ENCODE measurements at places on chromosomes 7 and 10.

DNA sequence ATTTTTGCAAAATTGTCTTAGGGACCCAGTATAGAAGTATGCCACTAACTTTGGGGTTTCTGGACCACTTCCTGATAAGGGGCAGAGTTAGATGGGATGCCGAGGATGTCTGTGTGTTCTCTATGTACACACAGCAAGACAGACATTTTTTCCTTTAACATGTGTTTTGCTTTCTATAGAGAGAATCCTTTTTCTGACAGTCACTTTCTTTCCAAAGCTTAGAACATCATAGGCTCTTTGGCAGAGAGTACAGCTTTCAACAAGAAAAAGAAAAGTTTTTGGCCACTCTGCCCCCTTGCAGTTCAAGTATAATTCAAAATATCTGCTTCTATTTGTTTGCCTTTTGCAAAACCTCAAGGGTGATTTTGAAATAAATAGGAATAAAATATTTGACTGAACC is 44.1 kb downstream of the PAPSS2 start:
- DNase-seq, result no peak

DNA sequence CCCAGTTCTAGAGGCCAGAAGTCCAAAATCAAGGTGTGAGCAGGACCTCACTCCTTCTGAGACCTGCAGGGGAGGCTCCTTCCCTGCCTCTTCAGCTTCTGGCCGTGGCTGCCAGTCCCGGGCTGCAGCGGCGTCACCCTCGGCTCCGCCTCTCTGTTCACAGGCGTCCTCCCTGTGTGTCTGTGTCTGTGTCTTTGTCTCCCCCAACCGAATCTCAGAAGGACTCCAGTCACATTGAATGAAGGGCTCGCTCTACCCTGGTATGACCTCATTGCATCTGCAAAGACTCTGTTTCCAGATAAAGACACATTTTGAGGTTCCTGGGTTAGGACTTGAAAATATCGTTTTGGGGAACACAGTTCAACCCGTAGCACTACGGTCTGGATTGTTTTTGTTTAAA is 33.1 kb upstream of the GALNT11 start:
- peak; percentile 47 for DNase-seq

GRCh38 chr10:8544057-8544380 is 489.5 kb downstream of the GATA3 start:
- DNase-seq, result no peak

GRCh38 chr7:157610671-157611295 is 274.0 kb downstream of the DNAJB6 start:
- no peak for DNase-seq

DNA sequence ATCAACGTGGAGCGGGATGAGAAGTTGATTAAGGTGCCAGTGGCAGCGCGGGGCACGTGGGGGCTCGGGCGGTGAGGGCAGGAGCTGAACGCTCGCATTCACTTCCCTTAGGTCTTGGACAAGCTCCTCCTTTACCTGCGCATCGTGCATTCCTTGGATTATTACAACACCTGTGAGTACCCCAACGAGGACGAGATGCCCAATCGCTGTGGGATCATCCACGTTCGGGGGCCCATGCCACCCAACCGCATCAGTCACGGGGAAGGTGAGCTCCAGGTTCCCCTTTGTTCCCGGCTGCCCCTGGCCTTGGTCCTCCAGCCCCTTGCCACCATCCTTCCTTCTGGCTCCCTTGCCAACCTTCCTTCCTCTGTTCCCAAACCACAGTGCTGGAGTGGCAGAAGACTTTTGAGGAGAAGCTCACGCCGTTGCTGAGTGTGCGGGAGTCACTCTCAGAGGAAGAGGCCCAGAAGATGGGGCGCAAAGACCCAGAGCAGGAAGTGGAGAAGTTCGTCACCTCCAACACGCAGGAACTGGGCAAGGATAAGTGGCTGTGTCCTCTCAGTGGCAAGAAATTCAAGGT is 2.5 kb downstream of the UFSP1 start:
- DNase-seq, result no peak

DNA sequence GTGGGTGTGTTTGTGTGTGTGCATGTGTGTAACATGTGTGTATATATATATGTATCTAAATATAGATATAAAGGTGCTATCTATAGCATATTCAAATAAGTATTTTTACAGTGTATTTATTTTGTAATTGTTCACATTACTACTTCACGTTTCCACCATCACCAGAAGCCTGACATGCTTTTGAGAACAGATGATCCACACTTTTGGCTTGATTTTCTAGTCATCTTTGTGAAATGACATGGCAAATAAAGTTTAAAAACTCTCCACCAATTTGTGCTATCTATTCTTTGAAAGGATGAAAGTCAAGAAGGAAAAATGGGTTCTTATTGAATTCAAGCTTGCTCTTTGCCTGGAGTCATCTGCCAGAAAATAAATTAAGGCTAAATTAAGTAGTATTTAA is 294.0 kb upstream of the AKR1E2 start:
- DNase-seq, result no peak

GRCh38 chr10:106440767-106441166 is 723.7 kb downstream of the SORCS1 start:
- no peak for DNase-seq

- DNase-seq, result no peak
Measured at GRCh38 chr10:71962901-71963300, 1.3 kb upstream of the CHST3 start.

DNA sequence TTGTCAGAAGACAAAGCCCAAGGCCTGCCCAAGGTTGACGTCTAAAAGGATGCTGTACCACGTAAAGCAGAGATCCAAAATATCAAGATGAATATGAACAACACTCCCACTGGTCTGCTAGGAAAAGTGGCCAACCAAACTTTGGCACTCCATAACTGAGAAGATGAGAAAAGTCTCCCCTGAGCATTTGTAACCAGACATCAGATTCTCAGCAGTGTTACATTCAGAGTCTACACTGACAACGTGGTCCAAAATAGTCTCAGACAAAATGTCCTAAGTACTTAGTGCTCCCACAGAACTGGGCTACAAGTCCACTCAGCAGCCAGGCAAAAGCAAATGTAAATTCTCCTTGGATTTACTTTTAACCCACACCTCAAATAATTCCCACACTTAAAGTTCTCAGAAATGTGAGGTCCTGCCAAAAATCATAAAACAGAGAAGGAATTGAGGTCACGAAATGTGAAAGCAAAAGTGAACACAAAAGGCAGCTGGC is 185.1 kb upstream of the NOBOX start:
- DNase-seq, result no peak

DNA sequence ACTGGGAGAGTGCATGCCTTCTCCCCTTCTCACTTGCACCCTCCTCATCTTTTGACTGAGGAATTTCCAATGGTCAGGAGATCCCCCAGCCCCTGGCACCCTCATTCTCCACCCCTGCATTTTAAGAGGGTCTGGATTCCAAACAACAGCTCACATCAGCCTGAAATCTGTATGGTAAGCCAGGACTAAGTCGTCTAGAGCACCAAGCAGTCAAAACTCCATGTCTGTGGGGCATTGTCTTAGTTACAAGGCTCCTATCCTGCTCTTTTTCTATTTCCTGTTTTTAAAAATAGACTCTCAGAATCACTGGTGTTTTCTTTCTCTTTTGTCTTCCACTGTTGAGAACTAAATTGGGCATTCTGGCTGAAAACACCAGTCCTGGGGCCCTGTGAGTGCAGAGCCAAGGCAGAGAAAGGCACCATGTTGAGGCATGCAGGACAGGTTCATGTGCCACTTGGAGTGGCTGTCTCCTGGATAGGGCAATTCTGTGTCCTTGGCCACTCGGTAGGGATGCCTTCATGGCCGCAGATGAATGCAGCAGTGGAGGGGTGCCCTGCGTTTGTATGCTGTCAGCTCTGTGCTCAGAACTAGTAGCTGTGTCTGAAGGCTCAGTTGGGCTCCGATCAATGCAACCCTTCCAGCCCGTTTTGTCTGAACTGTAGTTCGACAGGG is 216.6 kb upstream of the YAE1 start:
- DNase-seq, result no peak

- peak; percentile 20 for DNase-seq
Measured at GRCh38 chr7:151833691-151834090, 43.2 kb downstream of the PRKAG2 start.

DNA sequence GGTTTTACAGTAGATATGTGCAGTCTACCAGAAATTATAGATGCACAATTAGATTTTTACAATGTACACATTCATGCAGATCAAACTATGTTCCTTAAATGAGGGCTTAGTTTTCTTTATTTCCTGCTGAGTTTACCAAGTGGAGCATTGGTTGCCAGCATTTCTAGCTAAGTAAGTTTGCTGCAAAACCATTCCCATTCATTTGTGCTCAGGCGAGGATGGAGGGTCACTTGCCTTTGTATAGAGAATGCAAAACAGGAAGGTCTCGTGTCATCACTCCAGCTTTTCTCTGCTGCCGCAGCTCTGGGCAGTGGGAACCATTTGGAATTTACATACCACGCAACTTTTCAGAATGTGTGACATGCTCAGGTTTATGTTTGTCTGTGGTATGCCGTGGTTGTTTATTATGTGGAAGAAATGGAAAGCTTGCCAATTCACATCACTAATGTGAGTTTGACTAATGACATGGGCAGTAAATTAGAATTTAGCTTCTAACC is 198.6 kb downstream of the TRIL start:
- DNase-seq, result peak; percentile 35

GRCh38 chr10:29694121-29694520 is 59.4 kb upstream of the SVIL start:
- DNase-seq, result no peak

DNA sequence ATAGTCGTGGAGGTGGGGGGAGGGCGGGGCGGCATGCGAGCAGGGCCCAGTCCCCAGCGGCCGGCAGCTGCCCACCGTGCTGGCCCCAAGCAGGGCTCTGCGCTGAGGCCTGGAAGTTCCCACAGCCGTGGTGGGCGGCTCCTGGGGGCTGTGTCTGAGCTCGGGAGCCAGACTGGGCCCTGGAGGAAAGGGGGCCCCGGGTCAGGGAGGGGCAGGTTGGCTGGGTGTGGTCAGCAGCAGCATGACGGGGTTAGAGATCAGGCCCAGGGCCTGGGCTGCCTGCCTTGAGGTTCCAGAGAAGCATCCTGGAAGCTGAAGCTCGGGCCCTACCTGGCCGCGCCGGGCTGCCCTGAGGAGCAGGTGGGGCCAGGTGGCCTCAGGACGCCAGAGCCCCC is 22.1 kb downstream of the GET4 start:
- DNase-seq, result no peak

- no peak for DNase-seq
Measured at GRCh38 chr10:100693821-100694220, 51.6 kb upstream of the PAX2 start.

DNA sequence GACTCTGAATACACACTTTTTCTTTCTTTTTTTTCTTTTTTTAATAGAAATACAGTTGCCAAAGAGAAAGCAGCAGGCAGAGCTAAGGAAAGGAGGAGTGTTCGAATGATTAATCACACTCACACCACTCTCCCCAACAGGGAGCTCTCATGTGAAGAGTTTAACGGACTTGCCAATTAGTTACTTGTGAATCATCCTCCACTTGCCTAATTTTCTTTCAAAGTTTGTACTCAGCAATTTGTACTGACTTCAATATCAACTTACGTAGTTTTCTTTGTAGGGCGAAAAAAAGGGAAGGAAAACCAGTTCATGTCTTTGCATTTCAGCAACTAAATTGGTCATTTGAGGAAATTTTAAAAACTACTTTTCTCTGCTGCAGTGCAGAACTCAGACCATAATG is 109.2 kb downstream of the PIP4K2A start:
- DNase-seq, result no peak

DNA sequence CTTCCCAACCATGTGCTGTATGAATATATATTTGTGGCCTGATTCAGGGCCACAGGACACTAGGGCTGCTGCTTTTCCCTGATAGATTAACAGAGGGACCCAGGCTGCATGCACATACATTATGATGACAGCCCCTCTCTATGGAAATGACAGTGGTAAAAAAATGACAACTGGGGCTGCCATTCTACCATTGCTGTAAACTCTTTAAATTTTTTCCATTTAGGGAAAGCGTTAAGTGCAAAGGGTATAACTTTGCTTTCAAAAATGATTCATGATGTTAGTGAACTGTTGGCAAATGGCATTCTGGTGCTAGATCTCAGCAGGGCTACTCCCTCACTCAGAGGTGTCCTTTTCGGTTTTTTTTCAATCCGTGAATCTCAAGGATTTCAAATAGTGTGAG is 4.2 kb downstream of the CTBP2 start:
- no peak for DNase-seq

DNA sequence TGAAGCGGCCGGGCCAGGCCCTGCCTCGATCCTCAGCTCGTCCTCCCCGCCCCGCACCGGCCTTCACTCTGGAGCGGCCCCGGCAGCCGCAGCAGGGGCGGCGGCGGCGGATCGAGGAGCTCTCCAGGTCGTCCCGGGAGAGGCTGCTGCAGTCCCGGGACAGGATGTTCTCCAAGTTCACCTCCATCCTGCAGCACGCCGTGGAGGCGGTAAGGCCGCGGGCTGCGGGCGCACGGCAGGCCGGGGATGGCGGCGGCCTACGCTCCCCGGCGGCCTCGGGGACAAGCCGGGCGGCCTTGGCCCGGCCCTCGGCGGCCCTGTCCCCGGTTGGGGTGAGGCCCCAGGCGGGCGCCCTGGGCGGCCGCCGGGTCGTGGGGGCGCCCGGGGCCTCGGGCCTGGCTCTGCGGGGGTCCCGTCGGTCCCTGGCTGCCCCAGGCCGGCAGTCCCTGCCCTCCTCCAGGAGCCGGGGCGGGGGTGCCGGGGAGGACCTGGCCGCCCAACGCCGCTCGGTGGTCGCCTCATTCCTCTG is 399 bp downstream of the FHIP2A start:
- peak; percentile 46 for DNase-seq

GRCh38 chr10:13450069-13450468 is 78.7 kb downstream of the BEND7 start:
- DNase-seq, result no peak

- DNase-seq, result no peak
Measured at GRCh38 chr10:79111846-79112614, 43.3 kb downstream of the ZMIZ1 start.

DNA sequence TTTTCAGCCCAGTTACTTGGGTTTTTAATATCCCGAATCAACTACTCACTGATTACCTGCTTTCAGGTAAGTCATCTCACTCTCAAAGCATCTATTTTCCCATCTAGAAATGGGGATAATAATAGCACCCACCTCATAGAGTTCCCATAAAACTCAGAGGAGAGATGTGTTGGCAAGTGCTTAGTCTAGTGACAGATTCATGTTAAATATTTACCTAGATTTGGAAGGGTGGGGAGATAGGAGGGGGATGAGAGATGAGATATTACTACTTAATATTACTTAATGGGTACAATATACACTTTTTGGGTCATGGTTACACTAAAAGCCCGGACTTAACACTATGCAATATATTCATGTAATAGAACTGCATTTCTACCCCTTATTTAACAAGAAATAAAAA is 7.0 kb upstream of the A1CF start:
- no peak for DNase-seq

GRCh38 chr7:38448584-38449234 is 175.3 kb upstream of the TARP start:
- DNase-seq, result no peak
